ENCODE measurements at places on chromosomes 2 and 18. TPM values are rescaled to one million over a fixed set of nuclear protein-coding genes. Genes with fewer than 3 reads are reported as not detected.

MEX3C gene
- total RNA-seq = 20.6 TPM

CYBRD1 gene
- total RNA-seq = 38.9 TPM

CXCR1 gene
- total RNA-seq = 0.52 TPM

KIF1A gene
- 1.1 TPM for total RNA-seq

RND3 gene
- total RNA-seq = 55.0 TPM

ATL2 gene
- 30.1 TPM for total RNA-seq

SP9 gene
- not detected for total RNA-seq

PMAIP1 gene
- 0.18 TPM for total RNA-seq

PRSS56 gene
- total RNA-seq = not detected

SNORC gene
- 0.92 TPM for total RNA-seq

MTCL1 gene
- total RNA-seq = 6.5 TPM

CHRND gene
- total RNA-seq = 0.21 TPM

RPRM gene
- total RNA-seq = not detected

CDK15 gene
- 0.19 TPM for total RNA-seq

SEPTIN2 gene
- total RNA-seq = 249 TPM

ZNF892 gene
- total RNA-seq = 4.4 TPM

AFTPH gene
- total RNA-seq = 10.6 TPM

LRATD1 gene
- total RNA-seq = 0.23 TPM

PLCL1 gene
- 76.8 TPM for total RNA-seq

PSTPIP2 gene
- 0.77 TPM for total RNA-seq
